ENCODE measurements at places on chromosomes 2 and 18.

- DNase-seq, result no peak
Measured at GRCh38 chr2:176493909-176494308, 224.7 kb downstream of the MTX2 start.

- DNase-seq, result no peak
Measured at GRCh38 chr18:57804557-57804956, 1.4 kb upstream of the ATP8B1 start.

DNA sequence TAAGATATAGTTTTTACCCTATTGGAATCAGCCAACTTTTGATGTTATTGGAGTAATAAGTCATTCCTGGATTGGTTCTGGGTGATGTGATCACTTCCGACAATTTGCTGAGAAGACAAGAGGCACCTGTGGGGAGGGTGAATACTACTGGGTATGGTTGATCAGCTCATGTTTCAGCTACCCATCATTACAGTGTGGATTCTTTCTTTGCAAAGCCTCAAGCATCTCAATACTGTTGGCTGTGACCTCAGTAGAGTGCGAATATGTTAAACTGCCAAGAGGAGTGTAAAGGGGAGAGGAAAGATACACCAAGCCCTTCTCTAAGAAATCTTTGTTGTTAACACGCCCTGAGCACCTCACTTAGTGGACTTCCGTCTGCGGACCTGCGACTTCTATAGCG, 317.7 kb downstream of the TDRD15 start:
- no peak for DNase-seq

GRCh38 chr2:71922499-71923142, 225.0 kb downstream of the CYP26B1 start:
- no peak for DNase-seq

DNA sequence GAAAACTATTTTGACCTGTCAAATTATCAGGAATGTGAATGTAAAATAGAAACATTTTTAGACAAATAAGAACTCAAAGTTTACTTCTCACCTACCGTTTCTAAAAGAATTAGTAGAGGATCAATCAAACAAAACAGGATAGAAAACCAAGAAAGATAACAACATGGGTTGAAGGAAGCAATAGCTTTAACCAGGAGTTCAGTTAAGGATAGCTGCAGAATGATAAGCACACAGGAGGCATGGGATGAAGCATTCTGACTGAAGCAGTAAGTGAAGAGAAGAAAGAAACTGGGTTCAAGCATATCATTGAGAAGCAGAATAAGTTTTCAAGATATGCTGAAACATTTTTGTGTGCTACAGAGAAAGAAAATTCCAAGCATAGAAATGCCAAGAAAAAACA, 52.3 kb downstream of the TWSG1 start:
- no peak for DNase-seq

GRCh38 chr2:239809391-239809790, 215.8 kb downstream of the NDUFA10 start:
- DNase-seq, result no peak
